T-helper 17 cell (primary cell): ENCODE measurements at places on chromosomes 7 and 10. TPM values are rescaled to one million over a fixed set of nuclear protein-coding genes. Genes with fewer than 3 reads are reported as not detected.

The LIPM gene
- not detected for total RNA-seq

The PLXNA4 gene
- 11.7 TPM for total RNA-seq

The OR2A12 gene
- total RNA-seq = not detected

The CLRN3 gene
- total RNA-seq = not detected

The PON3 gene
- not detected for total RNA-seq

The ACTA2 gene
- 3.8 TPM for total RNA-seq

The TMEM176B gene
- not detected for total RNA-seq

The LCOR gene
- 63.0 TPM for total RNA-seq

The CCT6A gene
- 58.4 TPM for total RNA-seq

The ATOH7 gene
- total RNA-seq = not detected

The ZP3 gene
- 6.1 TPM for total RNA-seq

The STAMBPL1 gene
- total RNA-seq = 32.3 TPM

The CYP3A7 gene
- total RNA-seq = not detected

The MINDY3 gene
- 22.2 TPM for total RNA-seq

The CYREN gene
- total RNA-seq = 21.0 TPM

The CFAP43 gene
- total RNA-seq = not detected

The DNAJC12 gene
- total RNA-seq = not detected

The TMEM213 gene
- total RNA-seq = not detected

The TNRC18 gene
- 67.6 TPM for total RNA-seq
